GM10248 (cell line): ENCODE measurements at places on chromosomes 1 and 21.

DNA sequence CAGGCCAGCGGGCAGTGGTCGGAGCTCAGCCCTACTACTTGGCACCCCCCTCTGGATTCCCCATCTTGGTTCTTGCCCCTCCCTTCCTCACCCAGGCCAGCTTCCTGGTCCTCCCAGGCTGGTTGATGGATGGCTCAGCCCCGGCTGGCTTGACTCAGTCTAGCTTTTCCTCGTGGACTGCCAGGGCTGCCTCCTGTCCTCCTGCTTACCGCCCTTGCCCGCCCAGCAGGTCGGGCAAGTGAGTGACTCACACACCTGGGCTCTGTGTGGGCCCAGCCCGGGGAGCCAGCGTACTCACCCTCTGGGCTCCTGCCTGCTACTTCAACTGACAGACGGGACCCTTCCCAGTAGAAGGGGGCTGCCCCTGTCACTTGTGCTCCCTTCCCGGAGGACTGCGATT, 19.5 kb upstream of the ARHGEF10L start:
- no peak for DNase-seq

DNA sequence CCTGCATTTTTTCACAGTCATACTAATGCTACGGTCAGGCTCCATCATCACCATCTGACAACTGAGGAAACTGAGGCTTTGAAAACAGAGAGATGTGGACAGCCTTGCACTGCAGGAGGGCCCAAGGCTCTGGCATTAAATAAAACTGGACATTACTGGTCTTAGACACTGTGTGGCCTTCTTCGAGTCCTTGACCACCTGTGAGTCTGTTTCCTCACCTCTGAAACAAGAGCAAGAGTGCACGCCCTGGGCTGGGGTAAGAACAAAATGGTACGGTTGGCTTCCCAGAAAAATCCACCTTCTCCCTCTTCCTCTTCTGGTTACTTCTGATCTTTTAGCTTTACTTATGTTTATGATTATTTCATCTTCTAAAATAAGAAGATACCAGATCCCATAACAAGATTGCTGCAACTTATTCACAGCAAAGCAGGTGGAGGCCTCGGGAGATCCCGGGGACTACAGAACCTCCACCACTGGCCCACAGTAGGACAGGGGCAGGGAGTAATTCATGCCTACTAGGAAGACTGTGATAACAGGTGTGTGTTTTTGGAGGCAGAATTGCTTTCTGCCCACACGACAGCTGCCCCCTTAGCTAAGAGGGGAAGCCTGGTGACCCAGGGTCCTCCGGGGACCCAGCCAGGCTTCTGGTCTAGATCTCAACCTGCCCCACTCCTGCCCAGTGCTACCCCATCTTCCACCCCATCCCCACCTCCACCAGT, 156.4 kb upstream of the EDN2 start:
- no peak for DNase-seq

DNA sequence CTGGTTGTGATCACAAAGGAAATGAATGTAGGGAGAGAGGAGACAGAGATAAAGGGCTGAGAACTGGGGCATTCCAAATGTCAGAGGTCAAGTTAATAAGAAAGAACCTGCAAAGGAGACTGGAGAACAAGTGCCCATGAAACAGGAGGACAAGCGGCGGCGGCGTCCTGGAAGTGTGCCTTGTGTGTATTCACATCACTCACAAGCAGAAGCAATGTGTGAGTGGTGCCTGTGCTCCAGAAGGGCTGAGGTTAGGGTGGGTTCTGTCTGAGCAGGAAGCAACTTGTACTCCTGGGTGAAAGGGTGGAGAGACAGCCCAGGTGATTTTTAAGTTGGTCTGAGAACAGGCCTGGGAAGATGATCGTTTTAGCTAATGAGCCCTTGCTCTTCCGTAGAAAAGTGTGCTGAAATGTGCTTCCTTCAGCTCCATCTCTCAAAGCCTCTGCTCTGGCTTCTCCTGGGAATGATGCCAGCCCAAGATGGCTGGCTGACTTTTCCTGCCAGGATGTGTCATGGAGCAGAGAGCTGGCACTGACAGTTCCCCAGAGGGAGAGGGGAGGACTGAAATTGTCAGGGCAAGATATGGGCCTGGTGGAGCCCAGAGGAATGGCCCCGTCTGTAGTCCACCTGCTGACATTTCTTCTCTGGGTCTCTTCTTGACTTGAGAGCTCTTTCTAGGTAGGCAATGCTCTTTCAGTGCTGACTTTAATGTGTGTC, 25.1 kb upstream of the PLEKHA6 start:
- DNase-seq: no peak

GRCh38 chr1:192343344-192343743, 26.6 kb downstream of the RGS21 start:
- no peak for DNase-seq

GRCh38 chr1:228176461-228177182, 11.0 kb downstream of the IBA57 start:
- DNase-seq: no peak

- DNase-seq: no peak
Observed at GRCh38 chr1:108075055-108075454, 110.1 kb upstream of the VAV3 start.

- no peak for DNase-seq
Observed at GRCh38 chr1:40162753-40163441, 1.7 kb downstream of the RLF start.

DNA sequence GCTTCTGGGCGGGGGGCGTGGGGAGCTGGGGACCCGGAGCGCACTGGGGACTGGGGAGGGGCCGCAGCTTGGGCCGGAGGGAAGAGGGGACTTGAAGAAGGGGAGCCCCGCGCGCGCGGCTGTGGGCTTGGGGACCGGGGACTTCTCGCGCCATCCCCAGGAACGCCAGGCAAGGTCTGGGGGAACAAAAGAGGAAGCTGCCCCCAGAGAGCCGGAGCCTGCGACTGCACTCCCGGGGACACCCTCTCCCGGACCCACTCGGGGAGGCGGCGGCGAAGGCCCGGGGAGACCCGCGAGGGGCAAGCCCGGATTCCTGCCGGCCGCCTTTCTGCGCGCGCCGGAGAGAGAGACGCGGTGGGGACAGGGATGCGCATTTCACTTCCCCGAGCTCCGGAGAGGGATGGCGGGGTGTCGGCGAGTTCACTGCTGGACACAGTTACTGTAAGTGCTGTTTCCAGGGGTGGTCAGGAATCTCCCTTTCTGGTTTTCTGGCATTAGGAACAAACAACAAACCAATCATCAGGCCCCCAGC, 732 bp downstream of the ABCG1 start:
- DNase-seq: peak; percentile 49

DNA sequence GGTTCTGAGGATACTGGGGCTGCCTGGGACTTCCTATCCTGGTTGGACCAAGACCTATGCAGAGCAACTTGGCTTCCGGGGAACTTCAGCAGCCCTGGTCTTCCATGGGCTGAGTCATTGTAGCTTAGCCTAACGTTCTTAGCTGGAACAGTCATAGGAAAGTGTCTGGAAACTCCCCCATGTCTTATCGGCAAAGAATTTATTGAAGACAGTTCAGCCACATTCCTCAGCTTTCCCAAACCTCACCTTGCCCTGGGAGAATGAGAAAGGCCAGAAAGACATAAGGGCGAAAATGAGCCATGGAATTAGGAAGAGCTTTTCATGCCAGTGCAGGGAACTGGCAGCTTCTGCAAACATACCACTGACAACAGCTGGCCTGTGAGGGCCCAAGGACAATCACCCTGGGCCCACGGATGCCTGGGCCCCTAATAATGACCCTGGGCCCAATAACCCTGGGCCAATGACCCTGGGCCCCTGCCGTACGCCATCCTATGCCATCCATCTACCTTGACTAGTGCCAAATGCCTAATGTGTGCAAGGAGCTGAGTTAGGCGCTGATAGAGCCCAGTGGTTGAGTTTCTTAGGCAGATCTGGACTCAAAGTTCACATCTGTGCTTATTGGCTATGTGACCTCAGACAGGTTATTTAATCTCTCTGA, 114.4 kb upstream of the GADD45A start:
- DNase-seq: no peak

DNA sequence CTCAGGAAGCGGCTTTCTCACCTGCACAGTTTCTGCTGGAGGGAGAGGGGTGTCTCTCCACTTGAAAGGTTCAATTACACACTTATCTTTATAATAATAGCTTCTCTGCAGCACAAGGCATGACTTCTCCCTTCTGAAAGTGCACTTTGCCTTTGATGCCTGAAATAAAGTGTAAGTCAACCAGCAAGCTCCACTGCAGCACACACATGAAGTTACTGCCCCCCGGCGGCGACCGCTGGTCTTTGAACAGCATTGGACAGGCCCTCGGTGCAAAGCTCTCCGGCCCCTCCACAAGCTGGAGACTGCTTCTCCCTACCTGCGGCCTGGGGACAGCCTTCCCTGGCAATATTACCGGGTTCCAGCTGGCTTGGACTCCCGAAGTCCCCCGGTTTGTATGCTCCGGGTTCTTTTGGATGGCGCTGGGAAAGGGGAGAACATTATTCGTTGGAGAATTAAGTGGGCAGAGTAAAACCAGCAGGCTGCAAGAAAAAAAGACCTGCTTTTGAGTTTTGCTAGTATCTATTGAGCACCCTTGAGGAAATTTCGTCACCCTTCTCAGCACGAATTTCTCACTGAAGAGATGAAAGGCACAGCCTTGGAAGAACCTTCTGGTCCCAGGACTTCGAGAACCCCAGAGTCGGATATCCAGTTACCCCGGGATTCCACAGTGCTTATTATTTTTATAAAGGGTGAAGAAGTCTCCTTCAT, 11.8 kb downstream of the RCAN1 start:
- DNase-seq: peak; percentile 78

DNA sequence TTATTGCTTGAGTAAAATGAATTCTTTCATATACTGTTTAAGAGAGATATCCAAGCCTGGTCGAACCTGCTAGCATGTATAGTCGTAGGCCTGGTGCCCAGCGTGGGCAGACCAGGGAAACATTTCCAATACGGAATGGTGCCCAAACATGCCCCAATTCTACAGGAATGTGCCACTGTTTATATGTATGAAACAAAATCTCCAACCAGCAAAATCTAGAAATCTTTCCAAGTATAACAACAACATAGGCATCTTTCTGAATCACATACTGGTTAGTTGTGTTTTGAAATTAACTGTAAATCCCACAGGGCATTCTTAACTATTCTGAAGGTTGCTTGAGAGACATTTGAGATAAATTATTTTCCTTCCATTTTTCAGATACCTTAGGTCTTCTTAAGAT, 17.0 kb upstream of the ABCD3 start:
- no peak for DNase-seq

DNA sequence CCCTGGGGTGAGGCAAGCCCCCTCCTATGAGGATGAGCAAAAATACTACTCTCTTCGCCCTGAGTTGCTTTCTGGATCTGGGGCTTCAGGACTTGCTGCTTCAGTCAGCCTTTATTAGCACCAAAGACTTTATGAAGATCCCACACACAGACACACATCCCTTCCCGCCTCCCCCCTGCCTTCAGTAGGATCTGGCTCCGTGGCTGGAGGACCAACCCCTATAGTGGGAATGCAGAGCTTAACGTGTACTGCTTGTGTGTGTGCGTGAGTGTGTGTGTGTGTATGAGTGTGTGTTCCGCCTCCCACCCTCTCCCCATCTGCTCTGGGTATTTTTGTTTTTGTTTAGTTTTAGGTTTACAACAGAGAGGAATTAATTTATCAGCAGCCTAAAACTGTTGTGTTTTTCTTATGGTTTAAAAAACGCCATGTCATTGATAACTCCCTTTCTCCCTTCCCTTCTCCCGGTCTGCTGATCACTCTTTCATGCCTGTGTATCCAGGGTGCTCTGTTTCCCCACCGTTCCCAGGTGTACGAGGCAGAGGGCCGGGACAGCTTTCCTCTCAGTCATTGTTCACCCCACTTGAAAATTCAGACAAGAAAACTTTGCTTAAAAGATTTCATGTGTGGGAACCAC, 27.5 kb upstream of the ZFP69B start:
- DNase-seq: no peak

- peak; percentile 66 for DNase-seq
Observed at GRCh38 chr1:39671793-39672550, at the start of gene NT5C1A. TSS of gene NT5C1A (minus strand) at chr1:39672107. CDS start at chr1:39672038, 69 bp downstream.

DNA sequence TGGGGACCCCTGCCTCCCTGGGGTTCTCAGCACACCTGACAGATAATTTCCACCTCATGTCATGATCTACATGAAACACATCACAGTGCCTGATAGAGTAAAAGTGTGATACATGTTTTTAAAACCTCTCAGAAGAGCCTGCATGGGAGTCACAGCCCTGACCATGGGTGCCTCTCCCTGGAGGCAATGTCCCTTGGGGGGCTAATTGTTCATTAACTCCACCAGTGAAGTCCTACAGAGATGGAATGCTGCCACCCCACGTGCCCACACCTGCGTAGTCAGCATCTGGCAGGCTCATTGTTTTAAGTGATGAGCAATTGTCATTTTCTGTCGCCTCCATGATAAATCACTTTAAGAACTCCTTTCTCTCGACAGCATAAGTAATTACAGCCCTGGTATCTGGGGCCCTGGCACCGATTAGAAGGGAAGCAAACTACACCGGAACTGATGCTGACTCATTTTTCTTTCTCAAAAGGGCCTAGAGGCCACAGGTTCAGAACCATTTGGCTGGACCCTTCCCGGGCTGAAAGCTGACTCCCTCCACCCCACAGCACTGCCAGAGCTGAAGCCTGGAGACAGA, 109.6 kb upstream of the GJB5 start:
- DNase-seq: no peak

- DNase-seq: no peak
Observed at GRCh38 chr1:174218983-174219382, 59.7 kb downstream of the RABGAP1L start.

DNA sequence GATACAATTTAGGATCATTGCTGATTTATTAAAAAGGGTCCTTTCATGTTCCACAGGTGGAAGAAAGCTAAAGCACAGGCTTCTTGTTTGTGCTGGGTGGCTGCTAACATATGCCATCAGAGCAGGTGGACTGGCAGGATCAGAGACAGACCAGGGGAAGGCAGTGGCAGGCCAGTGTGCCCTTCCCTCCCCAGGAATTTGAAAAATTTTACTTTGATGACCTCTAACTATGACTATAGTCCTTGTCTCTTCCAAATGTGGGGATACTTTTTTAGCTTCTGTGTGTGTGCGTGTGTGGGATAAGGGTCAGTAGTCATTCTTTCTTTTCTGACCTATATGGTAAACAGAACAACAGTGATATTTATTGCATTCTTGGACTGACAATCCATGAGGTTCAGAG, 49.9 kb downstream of the LHX9 start:
- DNase-seq: no peak

- no peak for DNase-seq
Observed at GRCh38 chr1:162319493-162320175, 57.0 kb downstream of the SPATA46 start.

- DNase-seq: peak; percentile 38
Observed at GRCh38 chr21:17613242-17613676, 558 bp upstream of the BTG3 start.

DNA sequence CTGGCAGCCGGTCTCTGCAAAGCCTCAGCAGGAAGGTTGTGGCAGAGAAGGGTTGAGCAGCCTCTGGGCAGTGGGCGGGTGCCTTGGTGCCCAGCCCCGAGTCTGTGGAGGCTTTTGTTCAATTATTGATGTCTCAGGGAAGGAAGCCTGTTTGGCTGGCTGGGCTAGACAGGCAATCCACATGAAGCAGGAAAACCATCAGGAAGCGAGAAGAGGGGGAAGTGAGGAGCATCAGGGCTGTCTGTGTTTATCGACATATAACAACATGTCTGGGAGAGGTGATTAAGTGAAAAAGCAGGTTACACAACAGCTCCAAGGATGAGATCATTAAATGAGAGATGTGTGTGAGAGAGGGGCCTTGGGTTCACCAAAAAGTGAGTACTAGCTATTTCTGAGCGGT, 105.4 kb downstream of the UBE2U start:
- no peak for DNase-seq

GRCh38 chr1:227948493-227949260, 945 bp upstream of the WNT9A start:
- no peak for DNase-seq
